Lower lobe of right lung (tissue), 2 donors: ENCODE measurements at places on chromosomes 16 and 17. TPM values are rescaled to one million over a fixed set of nuclear protein-coding genes. Genes with fewer than 3 reads are reported as not detected.

GRCh38 chr16:63289834-63290460 lies 1253.7 kb upstream of the CDH8 start:
- no peaks in the 10 kb centered on the region for H3K27me3 ChIP-seq
- H3K36me3 ChIP-seq = no peaks in the 10 kb centered on the region
- H3K27ac ChIP-seq = no peak overlapping the region
- no peak for DNase-seq
- no peak overlapping the region for H3K4me3 ChIP-seq
- H3K4me1 ChIP-seq = no peaks in the 10 kb centered on the region

DNA sequence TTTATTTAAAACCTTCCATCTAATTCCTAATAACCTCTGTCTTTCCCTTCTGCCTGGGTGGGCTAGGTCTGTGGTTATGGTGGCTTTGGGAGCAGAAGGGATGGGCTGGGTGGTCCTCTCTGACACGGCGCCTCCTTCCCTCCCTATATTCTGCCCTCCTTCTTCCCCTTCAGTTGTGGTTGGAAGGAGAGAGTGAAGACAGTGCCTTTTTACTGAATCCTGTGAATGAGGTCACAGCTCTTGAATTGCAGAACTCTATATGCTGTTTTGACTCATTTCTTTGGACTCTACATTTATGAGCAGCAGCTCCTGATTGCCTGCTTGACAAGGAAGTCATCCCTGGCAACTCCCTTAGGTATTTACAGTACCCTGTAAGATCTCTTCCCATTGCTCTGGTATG lies 256.0 kb upstream of the ELAC2 start:
- H3K27me3 ChIP-seq = peaks cover 5% of the 10 kb centered on the region
- H3K4me3 ChIP-seq = no peak overlapping the region
- no peaks in the 10 kb centered on the region for H3K36me3 ChIP-seq
- no peak overlapping the region for H3K27ac ChIP-seq
- DNase-seq = no peak

GRCh38 chr16:72937360-72937759 lies 110.6 kb downstream of the ZFHX3 start:
- H3K4me1 ChIP-seq = peaks cover 49% of the 10 kb centered on the region
- no peak overlapping the region for H3K4me3 ChIP-seq
- DNase-seq = no peak

DNA sequence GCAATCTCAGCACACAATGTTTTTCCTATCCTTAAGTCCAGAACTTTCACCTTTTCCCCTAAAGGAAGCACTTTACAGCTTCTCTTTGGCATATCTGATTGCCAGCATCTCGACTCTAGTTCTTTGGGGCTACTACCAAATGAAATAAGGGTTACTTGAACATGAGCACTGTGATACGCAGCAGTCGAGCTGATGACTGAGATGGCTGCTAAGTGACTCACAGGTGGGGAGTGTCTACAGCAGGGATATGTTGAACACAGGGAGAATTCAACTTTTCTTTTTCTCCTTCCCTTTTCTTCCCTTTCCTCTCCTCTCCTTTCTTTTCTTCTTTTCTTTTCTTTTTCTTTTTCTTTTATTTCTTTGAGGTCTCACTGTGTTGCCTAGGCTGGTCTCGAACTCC lies 334.8 kb downstream of the MAF start:
- no peak for DNase-seq
- no peaks in the 10 kb centered on the region for H3K27me3 ChIP-seq
- H3K27ac ChIP-seq = no peak overlapping the region
- no peaks in the 10 kb centered on the region for H3K36me3 ChIP-seq

GRCh38 chr16:85326113-85326793 lies 214.0 kb upstream of the CIBAR2 start:
- H3K27me3 ChIP-seq = peaks cover 18% of the 10 kb centered on the region
- no peak for DNase-seq
- H3K27ac ChIP-seq = no peak overlapping the region
- H3K36me3 ChIP-seq = no peaks in the 10 kb centered on the region
- no peak overlapping the region for H3K4me3 ChIP-seq
- H3K4me1 ChIP-seq = peaks cover 48% of the 10 kb centered on the region

GRCh38 chr17:70499067-70499786 lies 329.9 kb downstream of the KCNJ2 start:
- no peak overlapping the region for H3K27ac ChIP-seq
- no peak overlapping the region for H3K4me3 ChIP-seq
- H3K27me3 ChIP-seq = no peaks in the 10 kb centered on the region
- no peaks in the 10 kb centered on the region for H3K36me3 ChIP-seq
- H3K4me1 ChIP-seq = peaks cover 6% of the 10 kb centered on the region
- no peak for DNase-seq

DNA sequence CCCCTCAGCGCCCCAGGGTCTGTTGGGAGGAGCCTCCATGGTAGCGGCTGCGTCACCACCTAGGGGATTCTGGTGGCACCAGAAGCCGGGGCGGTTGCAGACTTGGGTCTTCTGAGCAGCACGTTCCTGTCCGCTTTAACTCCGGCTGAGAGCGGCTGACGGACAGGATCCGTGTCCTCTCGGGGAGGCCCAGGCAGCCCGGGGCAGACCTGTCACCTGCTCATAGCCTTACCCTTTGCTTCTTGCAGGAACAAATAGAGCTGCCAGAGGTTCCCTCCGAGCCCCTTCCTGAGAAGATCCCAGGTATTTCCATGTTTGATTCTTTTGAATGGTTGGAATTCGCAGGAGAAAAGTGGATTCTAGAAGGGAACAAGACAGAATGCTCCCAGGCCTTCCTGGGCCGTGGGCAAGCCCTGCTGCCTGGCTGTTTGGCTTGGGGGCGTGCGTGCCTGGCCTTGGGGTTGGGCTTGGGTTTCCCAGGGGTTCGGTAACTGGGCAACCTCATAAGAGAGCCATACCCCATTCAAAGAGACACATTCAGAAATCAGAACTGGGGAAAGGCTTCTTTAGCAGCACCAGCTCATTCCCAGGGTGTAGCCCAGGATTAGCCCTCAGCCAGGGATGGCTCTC lies 6.6 kb downstream of the CHMP6 start:
- H3K27ac ChIP-seq = no peak overlapping the region
- H3K36me3 ChIP-seq = peaks cover 55% of the 10 kb centered on the region
- DNase-seq = no peak
- peaks cover 19% of the 10 kb centered on the region for H3K4me1 ChIP-seq
- no peak overlapping the region for H3K4me3 ChIP-seq

The IGSF6 gene
- total RNA-seq = 103 TPM

The IL32 gene
- 79.1 TPM for total RNA-seq

The TBC1D26 gene
- total RNA-seq = not detected

The AURKB gene
- 2.2 TPM for total RNA-seq
